Foreskin melanocyte (primary cell): ENCODE measurements at places on chromosomes 16 and 17.

DNA sequence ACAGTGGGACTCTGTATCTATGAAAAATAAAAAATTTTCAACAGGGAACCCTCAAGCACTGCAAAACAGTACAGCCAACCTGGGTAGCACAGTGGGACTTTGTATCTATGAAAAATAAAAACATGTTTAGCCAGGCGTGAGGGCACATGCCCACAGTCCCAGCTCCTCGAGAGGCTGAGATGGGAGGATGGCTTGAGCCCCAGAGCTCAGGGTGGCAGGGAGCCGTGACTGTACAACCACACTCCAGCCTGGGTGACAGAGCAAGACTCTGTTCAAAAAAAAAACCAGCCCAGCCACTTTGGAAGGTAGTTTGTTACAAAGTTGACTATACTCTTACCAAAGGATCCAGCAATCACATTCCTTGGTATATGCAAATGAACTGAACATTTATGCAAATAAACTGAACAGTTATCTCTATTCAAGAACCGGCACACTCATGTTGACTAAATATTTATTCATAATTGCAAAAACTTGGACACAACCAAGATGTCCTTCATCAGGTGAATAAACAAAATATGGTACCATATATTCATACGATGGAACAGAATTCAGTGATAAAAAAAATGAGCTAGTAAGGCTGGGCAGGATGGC lies 5.2 kb downstream of the RPH3AL start:
- no peak for DNase-seq

- no peak for DNase-seq
These were observed 2.9 kb upstream of the P2RX1 start for GRCh38 chr17:3919123-3919624.

DNA sequence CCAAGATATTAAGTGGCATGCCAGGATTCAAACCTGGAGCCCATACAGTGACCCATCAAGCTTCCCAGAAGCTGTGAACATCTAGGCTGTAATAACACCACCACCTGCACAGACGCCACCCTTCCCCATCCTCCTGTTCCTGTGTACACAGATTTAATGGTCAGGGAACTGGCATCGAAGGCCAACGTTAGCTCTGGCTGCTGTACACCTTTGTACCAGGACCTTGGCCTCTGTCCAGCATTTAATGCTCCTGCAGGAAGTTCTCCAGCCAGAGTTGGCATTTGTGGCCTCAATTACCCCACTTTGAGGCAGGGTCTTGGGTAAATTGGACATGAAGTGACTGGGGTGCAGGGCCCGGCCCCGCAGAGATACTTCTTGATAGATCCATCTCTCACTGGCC lies 49.3 kb downstream of the SCNN1B start:
- no peak for DNase-seq

DNA sequence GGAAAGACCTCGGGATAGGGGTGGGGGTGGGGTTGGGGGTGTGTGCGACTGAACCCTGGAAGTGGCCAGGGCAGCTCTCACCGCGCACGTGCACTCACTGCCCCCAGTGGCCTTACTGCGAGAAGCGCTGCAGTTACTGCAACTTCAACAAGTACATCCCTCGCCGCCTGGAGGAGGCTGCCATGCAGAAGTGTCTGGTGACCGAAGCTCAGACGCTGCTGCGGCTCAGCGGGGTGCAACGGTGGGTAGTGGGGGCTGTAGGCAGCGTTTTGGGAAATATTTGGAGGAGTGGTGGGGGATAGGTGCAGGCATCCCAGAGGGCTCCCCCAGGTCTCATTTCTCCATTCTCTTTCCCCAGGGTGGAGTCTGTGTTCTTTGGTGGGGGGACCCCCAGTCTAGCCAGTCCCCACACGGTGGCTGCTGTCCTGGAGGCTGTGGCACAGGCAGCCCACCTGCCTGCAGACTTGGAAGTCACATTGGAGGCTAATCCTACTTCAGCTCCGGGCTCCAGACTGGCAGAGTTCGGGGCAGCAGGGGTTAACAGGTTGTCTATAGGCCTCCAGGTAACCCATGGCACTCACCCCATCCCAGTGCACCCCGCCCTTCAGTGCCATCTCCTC lies 972 bp downstream of the RSAD1 start:
- DNase-seq = peak; percentile 61

DNA sequence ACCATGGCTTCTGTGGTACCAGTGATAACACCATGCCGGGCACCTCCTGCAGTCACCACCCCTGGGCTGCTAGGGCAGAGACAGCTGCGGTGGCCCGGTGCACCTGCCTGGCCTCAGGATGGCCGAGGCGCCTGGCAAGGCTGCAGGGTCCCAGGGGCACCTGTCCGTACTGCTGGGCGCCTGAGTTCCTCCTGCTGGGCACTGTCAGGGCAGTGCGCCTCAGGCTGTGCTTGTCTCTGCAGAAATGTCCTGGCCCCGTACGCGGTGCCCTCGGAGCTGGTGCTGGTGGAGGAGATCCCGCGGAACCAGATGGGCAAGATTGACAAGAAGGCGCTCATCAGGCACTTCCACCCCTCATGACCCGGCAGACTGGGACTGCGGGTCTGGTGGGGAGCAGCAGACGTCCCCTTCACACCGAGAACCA lies 17.7 kb upstream of the CDH15 start:
- no peak for DNase-seq

DNA sequence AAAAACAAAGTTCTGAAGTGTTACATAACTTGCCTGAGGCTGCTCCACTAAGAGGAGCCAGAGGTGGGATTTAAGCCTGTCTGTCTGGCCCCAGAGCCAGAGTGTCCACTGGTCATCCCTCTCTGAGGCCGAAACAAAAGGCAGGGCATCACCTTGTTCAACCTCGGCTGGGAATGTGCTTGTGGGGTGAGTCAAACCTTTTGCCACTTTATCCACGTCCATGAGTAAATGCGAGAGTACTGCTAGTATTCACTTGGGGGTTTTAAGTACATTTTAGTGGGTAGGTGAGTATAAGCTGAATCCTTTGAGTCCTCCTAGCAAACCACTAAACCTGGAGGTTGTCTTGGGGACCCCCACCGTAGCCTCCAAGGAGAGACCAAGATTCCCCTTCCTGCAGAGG lies 103.5 kb downstream of the STX8 start:
- DNase-seq = no peak

- DNase-seq = no peak
These were observed 55.8 kb upstream of the GSE1 start for GRCh38 chr16:85557083-85557970.

DNA sequence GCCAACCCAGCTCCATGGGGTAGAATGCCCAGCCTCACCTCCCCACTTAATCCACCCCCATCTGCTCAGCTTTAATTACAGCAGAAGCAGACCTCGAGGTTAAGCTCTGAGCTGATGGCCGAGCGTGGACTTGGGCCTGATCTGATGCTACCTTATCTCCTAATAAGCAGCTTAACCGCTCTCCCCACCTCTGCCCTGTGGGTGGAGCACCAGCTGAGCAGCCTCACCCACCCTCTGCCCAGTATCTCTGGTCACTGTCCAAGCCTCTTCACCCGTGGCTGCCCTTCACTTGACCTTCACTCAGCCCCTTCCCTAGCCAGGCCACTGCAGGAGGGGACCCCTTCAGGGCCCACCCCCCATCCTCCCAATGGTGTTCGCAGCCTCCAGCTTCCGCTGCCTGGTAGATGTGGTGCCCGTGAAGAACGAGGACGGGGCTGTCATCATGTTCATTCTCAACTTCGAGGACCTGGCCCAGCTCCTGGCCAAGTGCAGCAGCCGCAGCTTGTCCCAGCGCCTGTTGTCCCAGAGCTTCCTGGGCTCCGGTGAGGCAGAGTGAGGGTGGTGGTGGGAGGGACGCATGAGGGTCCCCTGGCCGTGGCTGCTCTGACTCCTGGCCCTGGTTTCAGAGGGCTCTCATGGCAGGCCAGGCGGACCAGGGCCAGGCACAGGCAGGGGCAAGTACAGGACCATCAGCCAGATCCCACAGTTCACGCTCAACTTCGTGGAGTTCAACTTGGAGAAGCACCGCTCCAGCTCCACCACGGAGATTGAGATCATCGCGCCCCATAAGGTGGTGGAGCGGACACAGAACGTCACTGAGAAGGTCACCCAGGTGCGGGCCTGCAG lies 6.8 kb downstream of the KCNH6 start:
- no peak for DNase-seq

- no peak for DNase-seq
These were observed 31.2 kb downstream of the XYLT1 start for GRCh38 chr16:17439580-17439979.

- no peak for DNase-seq
These were observed 400.2 kb downstream of the SEC14L1 start for GRCh38 chr17:77540975-77541374.

DNA sequence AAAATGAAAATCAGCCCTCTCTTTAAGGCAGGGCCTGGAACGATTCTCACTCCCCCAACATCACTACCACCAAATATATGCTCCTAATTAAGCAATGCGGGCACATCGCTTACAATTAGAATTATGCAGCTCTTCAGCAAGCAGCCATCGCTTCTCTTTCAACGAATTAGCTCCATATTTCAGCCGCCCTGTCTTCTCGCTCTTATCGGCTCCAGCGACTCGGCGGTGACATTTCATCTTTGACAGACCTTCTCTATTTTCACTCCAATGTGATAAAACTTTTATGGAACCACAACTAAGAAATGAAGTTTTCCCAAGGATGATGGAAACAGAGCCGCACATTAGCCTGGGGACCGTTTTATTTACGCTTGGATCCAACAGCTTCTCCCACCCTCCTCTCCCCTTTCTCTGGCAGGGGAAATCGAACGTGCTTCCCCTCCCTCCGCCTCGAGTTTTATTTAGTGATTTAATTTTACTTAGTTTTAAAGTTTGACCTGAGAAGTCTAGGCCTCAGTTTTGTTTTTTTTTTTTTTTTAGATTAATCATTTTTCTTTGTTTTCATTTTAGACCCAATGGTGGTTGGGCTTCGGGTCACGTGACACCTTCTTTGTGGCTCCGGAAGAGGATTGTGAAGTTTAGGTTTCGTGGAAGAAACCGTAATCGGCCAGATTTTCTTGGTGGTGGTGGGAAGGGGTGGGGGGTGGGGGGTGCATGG lies 3.1 kb upstream of the HOXB2 start:
- no peak for DNase-seq

DNA sequence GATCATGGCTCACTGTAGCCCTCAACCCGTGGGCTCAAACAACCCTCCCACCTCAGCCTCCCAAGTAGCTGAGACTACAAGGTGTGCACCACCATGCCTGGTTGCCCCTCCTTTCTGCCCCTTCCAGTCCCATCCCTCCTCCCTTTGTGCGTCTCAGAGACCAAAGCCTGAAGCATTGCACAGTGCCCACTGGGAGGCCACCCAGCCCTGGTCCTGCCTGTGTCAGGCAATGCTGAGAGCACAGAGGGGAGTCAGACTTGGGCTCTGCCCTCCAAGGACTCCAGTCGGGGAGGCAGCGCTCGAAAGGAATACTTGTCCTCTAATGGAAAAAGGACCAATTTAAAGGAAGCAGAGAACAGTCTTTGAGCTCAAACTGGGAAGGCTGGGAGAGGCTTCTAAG lies 20.4 kb downstream of the RAI1 start:
- no peak for DNase-seq

DNA sequence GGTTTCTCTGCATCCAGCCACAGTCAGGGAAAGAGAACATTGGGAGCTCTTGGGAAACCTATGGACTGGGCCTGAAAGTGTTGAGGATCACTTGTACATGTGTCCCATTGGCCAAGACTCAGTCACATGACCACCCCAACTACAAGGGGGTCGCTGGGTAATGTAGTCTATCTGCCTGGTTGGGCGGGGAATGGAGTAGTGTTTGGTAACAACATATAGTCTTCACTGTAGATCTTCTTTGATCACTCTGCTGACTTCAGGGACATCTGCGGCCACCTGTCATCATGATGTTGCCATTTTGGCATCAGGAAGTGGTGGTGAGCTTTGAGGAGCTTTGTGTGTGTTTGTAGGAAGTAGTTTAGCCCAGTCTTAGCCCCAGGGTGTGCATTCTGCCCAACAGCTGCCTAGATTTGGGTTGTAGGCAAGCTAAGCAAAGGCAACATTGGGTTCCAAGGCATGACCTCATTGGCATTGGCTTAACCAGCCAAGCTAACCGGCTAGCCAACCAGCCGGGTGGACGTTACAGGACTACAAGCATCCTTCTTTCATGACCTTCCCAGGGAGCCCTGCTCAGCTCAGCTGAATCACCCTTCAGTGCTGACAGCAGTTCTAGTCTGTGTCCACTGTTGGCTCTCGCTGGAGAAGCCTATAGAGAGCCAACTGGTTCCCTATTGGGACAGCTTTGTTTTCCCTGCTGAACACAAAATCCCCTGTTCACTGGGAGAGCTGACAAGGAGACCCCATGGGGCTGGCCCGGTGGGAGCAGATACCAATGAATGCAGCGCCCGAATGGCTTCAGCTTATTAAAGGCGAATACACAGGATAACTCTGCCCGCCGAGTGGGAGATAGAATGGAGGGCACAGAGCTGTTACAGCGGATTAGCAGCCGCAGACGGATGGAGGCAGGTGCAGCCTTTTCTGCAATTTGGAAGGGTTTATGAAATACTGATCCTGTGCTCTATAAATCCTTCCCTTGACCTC lies 178.6 kb downstream of the NTN1 start:
- no peak for DNase-seq

GRCh38 chr17:6775871-6776405 lies at the start of gene FBXO39:
Gene FBXO39, plus strand, starts transcription at chr17:6776215. Its CDS starts 3,654 bp downstream, at chr17:6779869.
- no peak for DNase-seq

GRCh38 chr16:50384500-50385135 lies 15.8 kb upstream of the BRD7 start:
- DNase-seq = no peak

DNA sequence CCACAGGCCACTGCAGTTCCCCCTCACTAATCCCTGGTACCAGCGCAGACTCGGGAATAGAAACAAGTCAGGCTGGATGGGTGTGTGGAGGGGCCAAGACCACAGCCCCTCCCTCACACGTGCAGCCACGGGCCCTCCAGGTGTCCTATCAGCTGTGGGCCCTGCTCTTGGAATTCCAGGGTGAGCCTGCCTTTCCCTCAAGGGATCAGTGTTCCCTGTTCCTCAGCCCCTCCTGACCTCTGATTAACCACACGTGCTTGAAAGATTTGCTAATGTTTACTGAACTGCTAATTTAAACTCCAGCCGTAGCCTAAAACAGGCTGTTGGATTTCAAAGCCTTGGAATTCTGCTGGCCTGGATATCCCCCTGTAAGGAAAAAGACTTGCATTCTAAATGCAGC lies 146.4 kb downstream of the SOCS1 start:
- no peak for DNase-seq

GRCh38 chr17:2195729-2196128 lies 107.9 kb downstream of the SMG6 start:
- no peak for DNase-seq

GRCh38 chr16:84115919-84116719 lies 623 bp downstream of the MBTPS1 start:
- DNase-seq = no peak

DNA sequence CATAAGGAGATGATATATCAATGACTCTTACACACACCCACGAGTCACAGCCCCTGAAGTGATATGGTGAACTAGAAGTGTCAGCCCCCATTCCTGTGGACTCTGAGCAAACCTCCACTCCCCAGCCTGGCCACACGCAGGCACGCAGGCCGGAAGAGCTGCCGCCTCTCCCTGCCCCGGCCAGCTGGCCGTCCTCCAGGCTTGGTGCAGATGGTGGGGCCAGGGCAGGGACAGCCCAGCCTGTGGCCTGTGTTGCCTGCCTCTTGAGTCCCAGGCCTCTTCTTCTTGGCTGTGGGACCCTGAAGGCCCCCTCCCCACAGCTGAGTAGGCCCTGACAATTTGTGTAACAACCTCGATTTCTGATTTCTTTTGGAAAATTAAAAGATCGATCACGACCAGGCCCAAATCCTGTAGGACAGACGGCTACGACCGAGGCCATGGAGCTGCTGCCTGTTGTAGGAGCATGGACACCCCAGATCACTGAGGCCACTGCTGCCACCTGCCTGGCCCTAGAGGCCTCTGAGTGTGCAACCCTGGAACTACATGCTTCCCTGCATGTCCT lies 10.0 kb upstream of the MPRIP start:
- peak; percentile 63 for DNase-seq
